Left ventricle myocardium superior (tissue), 1 donor: ENCODE measurements at places on chromosomes 1 and 21. TPM values are rescaled to one million over a fixed set of nuclear protein-coding genes. Genes with fewer than 3 reads are reported as not detected.

The CDC73 gene
- 59.5 TPM for total RNA-seq

The RHBG gene
- not detected for total RNA-seq

The HOOK1 gene
- total RNA-seq, result 10.7 TPM

The CCDC27 gene
- total RNA-seq, result not detected

The RRAGC gene
- total RNA-seq, result 23.2 TPM

The TRPM2 gene
- 1.5 TPM for total RNA-seq

The ABCA4 gene
- total RNA-seq, result 0.55 TPM

The LCE1B gene
- not detected for total RNA-seq

The ESPN gene
- total RNA-seq, result 0.77 TPM

DNA sequence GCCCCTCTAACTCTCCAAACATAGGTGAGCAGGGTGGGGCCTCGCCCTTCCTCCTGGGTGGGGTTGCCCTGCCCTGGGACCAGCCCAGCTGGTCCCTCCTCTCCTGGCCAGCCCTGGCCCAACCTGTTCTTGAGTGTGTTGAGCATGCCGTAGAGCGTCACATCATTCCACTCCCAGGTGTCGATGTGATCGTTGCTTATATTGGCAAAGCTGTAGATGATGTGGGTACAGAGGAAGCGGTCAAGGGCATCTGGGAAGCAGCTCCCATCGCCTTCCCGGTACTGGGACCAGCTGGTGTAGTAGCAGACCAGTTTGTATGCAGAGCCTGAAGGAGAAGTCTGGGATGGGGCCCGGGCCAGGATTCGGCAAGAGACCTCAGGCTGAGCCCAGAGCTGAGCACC is 1.4 kb downstream of the CHI3L1 start:
- no peak for DNase-seq

GRCh38 chr1:72010094-72010431 is 272.3 kb downstream of the NEGR1 start:
- no peak for DNase-seq

DNA sequence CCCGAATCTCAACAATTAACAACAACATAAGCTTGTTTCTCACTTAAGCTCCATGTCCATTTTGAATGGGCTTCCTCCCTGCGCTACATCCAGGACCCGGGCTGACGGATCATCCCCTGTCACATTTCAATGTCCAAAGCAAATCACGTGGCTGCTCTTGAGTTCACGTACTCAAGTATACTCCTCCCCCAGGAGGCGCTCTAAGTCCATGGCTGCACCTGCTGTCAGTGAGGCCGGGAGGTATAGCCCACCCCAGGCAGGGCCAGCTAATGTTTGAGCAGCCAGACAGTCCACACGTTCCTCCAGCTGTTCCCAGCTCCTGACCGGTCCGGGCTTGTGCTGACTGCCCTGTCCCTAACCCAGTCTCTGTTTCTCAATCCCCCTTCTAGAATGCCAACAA is 220.8 kb downstream of the SLC35F3 start:
- DNase-seq, result no peak

DNA sequence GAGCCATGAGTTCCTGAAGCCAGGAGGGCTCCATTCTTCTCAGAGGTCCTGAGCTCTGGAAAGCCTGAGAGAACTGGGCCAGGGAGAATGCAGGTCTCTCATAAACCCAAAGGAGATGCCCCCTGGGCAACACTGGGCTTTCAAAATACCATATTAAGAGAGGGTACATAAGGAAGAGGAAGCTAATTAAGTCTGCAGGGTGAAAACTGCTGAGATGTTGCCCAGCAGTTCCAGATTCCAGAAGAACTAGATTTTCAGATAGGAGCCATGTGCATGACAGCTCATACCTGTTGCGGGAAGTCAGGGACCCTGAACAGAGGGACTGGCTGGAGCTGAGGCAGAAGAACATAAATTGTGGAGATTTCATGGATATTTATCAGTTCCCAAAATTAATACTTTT is 40.9 kb downstream of the CYP4A11 start:
- DNase-seq, result no peak

GRCh38 chr1:37752583-37753471 is 12.1 kb downstream of the EPHA10 start:
- DNase-seq, result peak; percentile 43

DNA sequence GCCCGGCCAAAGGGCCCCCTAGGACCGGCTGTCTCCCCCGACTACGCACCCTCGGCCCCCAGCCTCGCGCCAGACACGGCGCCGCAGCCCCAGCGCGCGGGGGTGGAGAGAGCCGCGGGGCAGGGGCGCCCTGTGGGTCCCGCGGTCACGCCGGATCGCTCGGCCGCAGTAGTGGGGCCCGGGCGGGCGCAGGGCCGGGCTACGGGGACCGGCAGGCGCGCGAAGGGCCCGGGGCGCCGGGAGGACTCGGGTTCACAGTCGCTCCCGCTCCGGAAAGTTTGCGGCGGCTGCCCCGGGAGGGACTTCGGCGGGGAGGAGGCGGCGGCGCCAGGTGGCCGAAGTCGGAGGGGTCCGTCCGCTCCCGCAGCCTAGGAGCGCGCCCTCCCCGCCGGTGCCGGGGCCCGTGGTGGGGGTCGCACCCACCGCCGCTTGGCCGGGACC is 7.1 kb upstream of the ZNF669 start:
- peak; percentile 56 for DNase-seq

DNA sequence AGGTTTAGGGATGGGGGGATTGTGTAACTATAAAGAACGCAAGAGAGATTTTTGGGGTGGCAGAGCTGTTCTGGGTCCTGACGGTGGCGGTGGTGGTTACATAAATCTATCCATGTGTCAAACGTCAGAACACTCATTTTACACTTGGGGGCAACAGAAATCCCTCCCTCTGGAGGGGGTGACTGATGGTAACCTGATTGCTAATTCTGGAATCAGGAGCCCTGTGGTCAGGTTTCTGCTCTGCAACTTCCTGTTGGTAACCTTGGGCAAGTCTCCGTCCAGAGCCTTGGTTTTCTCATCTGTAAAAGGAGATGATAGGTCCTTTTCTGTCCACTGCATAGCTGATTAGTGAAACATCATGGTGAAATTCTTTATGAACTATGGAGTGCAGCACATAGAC is 40.9 kb downstream of the ALPL start:
- DNase-seq, result no peak

DNA sequence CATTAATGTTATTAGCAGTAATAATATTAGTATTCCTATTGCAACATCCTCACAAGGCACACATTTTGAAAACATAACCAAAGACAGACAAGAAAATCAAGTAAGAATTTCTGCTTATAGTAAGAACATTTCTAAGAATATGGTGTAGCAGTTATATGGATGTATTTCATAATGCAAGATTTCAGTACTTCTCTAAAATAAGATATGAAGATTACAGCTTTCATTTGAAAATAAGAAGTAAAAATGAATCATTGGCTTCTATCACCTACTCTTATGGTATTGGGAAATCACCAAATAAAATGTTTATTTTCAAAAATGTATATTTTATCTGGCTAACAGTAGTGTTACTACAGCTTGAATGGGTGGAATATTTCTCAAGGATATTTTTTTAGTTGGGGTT is 103.8 kb upstream of the USP25 start:
- no peak for DNase-seq

- no peak for DNase-seq
Measured at GRCh38 chr1:79380078-79380477, 373.5 kb upstream of the ADGRL4 start.

DNA sequence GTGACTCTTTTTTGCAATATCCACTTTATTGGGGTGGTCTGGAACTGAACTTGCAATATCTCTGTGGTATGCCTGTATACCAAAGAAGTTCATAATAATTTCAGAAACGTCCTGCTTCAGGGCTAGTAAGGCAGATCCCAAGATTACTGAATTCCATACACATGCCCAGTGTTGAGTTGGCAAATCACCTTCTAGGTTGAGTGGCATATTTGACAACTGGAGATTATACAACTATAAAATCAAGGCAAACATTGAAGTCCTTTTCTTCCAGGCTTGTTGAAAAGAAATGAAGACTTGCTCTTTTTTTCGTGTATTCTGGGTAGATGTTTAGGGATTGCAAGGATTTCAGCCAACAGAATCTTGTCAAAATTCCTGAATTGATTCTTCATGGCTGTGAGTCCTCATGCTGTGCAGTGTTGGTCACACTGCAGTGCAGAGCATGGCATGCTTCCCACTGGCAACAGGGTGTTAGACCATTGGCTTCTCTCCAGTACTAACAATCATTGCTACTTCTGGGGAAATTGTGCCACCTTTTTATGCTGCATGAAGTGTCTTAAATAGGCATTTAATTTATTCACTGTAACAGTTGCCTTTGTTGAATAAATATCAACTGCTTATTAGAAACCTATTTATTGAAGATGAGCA is 367.1 kb upstream of the ADGRL4 start:
- peak; percentile 32 for DNase-seq

DNA sequence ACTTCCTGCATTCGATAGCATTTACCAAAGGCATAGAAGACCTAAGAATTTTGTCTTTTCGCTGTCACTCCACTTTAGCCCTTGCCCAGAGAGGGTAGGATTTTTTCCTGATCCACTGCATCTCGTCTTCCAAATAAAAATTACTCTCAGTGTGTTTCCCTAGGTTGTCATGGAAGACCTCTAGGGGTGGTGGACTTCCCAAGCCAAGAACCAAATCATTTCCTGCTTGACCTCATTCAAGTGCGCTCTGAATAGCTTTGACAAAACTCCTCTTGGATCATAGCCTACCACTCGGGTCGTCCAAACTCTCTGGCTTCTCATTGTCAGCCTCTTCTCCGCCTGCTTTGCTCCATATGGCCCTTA is 431 bp upstream of the C1orf52 start:
- no peak for DNase-seq

GRCh38 chr21:44996983-44997936 is 57.4 kb downstream of the SLX9 start:
- peak; percentile 21 for DNase-seq

- DNase-seq, result no peak
Measured at GRCh38 chr1:6103854-6104530, 58.3 kb downstream of the KCNAB2 start.

- no peak for DNase-seq
Measured at GRCh38 chr1:226723657-226724532, 15.2 kb downstream of the ITPKB start.

- no peak for DNase-seq
Measured at GRCh38 chr1:40422630-40423263, 27.5 kb upstream of the ZFP69B start.

DNA sequence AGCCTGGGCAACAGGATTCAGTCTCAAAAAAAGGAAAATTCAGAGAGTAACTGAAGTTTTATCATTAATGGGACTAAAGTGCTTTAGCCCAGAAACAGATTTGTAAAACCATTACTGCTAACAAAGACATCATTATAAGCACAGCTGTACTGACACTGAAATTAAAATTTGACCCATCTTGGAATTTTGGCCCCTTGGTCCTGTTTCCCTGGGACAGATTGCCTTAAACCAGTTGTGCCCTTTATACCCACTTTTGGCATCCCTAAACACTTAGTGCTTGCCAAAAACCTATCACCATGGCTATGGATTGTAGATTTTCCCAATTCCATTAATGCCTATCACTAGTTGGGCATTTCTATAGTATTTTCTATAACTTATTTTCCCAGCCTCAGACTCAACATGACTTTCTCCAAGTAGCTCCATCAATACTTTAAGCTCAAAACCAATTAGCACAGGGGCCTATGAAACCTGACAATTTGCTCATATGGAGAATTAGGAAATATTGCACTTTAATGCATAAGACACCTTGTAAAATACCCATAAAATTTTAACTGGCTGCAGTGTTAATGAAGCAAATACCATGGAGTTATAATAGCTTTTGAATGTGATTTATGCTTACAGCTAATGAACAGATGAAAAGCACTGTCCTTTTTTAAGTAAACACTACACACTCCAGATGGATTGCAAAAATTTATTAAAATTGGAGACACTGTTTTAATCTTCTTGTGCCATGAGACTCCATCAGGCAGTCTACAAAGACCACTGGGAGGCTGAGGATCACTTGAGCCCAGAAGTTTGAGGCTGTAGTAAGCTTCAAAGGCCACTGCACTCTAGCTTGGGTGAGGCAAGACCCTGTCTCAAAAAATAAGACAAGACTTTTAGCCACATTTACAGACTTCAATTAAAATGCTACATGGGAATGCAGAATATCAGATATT is 4.3 kb downstream of the GAS5 start:
- no peak for DNase-seq

DNA sequence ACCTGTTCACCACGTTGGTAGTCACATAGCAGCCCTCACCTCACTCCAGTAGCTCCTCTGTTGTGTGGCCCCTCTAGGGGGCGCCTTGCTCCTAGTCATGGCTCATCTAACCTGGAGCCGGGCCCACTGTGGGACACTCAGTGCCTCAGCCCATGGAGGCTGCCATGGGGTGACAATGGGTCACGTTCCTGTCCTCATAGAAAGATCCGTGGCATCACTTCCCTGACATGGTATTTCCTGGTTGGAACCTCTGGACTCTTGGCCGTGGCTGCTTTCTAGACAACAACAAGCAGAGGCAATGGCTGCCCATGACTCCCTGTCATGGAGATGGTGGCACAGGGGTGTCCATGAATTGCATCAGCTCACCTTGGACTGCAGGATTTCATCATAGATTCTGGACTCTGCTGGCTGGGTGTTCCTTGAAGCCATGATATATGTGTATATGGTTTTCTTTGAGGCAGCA is 27.5 kb upstream of the SLAMF6 start:
- DNase-seq, result peak; percentile 44

DNA sequence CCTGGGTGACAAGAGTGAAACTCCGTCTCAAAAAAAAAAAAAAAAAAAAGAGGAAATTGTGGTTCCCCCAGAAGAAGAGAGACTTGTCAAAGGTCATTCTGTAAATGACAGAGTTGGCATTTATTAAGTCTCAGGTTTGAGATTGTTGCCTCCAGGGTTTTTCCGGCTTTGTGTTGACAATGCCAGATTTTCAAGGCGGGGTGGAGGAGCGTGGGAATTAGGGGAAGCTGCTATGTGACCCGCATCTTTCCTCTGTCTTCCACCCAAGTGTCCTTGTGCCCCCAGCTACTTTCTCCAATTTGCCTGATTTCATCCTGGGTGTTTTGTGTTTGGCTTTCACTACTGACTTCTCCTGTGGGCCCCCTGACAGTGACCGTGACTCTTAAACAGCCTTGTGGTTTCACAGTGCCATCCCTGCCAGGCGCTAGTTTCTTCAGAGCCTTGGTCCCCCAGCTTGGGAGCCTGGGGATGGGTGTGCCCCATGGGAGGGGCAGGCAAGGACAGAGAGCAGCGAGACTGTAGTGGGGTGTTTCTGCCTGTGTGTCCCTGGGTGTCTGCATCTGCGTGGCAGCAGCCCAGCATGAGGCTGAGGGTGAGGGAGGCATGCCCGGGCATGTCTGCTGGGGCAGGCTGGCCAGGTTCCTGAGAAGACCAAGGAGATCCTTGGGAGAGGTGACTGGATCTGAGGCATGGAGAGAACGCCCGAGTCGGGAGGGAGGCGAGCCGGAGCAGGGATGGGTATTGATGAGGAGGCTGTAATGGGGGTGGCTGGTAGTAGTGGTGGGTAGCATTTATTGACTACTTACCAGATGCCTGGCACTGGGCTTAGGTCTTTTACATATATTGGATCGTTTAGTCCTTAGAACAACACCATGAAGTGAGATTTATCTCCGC is 46.3 kb downstream of the IER5 start:
- peak; percentile 41 for DNase-seq
